ENCODE measurements at places on chromosomes 3 and 15.

DNA sequence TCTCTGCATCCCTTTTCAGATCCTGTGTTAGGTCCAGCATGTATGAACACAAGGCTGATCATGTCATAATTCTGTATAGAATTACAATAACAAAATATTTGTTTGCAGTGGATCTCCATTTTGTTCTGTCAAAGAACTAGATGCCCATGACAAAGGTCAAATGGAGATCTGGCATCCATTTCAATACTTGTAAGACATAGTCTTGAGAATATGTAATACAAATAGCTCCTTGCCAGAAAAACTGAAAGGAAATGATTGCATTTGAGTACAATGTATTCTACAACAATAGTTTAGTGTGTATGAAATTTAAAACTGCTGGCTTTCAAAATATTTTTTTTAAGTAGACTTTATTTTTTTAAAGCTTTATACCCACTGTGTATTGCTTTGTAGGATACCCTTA, 101.1 kb downstream of the CMSS1 start:
- DNase-seq, result no peak

DNA sequence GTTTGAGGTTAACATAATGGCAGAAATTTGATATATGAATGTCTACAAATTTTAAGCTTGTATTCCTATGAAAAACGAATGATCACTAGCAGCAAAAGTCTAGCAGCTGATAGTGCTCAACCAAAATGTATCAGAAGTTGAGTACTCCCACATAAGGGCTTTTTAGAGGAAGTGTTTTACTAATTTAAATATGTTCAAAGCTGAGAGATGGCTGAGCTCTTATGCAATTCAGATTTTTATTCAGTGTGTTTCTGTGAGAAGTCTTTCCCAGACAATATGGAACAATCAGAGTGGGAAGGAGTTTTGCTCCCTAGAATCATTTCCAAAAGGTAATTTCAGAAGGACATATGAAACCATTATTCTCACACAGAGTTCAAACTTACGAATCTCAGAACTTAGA, 327.0 kb downstream of the ZPLD1 start:
- no peak for DNase-seq

DNA sequence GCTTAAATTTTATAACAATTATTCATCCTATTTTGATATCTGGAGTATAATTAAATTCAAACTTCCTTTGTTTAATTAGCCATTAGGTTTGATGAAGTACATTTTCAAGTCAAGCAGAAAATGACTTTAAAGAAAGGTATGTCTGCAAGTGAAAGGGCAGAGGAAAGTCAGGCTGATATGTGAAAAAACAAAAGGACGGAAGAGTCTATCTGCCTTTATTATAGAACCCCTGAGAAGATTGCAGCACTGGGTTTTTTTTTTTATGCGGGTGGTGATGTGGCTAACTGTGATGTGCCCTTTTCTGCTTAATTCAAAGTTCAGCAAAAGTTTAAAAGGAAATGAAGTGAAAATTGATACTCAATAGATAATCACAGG, 83.2 kb downstream of the COL8A1 start:
- DNase-seq, result no peak

GRCh38 chr3:102233881-102234280, 200.9 kb upstream of the ZPLD1 start:
- no peak for DNase-seq

- no peak for DNase-seq
These were observed 35.8 kb upstream of the CHST2 start for GRCh38 chr3:143083781-143084180.

DNA sequence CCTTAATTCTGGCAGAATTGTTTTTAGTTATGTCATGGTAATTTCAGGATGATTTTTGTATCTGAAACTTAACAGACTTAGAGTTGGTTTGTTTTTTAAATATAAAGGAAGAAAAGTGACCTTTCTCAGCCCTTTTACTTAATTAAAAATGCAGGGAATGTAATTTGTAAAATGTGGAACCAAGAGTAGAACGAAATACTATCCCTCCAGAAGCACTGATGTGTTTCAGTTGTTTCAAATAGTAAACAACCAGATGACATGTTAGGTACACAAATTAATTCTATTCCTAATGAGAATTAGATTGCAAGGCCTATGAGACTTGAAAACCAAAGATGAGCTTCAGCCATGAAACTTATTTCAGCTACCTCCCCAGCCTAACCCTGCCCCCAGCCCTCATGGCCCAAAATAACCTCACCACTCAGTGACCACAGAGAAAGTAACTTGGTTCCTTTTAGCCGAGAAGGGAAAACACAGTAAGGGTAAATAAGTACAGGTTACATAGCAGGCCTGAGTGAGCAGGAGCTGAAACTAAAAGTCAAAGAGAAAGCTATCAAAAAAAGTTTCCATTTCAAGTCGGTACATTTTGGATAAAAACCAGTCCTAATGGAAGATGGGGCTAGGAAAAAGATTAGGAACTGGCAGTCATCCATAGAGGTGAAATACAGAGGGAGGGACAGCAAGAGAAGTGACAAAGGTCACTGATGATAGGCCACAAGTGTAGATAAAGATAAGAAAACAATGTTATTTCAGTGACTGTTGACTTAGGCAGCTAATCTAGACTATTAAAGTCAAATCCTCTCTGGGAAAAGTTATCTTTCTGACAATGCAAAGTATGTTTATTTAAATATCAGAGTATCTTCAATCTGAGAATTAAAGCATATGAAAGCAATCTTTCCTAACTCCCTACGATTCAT, 23.2 kb downstream of the SENP8 start:
- no peak for DNase-seq

DNA sequence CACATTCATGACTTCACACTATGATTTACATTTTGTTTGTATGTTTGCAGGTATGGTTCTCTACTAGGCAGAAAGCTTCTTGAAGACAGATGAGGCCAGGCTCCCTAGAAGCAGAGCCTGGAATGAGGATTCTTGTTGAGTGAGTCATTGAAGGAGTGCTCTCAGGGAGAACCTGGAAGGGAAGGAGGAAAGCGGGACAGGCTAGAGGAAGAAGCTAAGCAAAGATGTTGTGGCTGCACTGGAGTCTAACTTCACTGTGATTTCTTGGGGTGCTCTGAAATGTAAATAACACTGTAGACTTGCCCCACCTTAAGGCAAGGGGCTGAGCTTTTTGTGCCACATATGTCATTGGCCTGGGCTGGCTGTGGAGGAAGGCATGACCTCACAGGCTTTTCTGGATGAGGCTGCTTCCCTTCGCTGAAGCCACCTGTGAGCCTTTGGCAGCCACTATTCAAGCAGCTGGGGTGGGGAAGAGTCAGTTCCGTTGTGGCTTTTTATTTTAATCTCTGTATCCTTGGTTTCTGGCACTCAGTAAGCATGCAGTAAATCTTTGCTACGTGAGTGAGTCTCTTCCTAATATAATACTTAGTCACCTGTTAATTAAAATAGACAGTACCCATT, 307.3 kb downstream of the SV2B start:
- no peak for DNase-seq

DNA sequence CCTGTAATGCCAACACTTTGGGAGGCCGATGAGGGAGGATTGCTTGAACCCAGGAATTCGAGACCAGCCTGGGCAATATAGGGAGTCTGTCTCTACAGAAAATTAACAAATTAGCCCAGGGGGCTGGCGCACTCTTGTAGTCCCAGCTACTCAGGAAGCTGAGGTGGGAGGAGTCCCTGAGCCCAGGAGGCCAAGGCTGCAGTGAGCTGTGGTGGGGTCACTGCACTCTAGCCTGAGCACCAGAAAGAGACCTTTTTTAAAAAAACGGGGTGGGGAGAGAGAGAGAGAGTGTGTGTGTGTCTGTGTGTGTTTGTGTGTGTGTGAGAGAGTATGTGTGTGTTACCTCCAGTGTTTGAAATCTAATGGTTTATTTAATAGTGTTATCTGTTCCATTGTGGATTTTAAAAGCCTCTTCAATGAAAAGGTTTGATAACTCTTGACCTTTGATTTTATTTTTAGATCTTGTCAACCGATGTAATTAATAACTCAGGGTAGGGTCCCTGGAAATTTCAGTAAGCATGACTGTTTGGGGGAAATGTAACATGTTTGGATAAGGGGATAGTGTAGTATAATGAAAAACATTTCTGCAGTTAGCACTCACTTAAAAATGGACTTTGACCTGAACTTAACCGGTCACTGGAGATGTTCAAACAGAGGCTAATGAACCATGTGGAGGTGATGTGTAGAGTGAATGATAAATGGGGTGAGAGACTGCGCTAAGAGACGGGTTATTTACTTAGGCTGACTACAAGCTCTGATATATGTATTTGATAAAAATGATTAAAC, 29.7 kb downstream of the LRCH3 start:
- no peak for DNase-seq

- no peak for DNase-seq
These were observed 34.7 kb upstream of the MRPS22 start for GRCh38 chr3:139309061-139309591.

DNA sequence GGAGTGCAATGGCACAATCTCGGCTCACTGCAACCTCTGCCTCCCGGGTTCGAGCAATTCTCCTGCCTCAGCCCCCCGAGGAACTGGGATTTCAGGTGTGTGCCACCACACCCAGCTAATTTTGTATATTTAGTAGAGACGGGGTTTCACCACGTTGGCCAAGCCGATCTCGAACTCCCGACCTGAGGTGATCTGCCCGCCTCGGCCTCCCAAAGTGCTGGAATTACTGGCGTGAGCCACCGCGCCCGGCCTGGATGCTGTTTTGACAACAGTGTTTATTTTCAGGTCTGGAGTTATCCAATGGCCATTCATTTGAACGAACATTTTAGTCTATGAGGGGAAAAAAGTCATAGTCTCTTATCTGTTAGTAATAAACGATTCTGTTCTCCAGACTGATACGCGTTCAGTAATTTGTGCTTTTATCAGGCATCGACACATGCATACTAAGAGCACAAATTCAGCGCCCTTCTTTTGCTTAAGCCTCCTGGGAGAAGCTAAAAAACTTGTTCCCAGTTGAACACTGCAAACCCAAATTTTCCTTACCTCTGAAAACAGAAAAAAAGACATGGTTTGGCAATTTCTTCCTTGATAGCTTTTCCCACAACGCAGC, 1.3 kb downstream of the B3GALNT1 start:
- DNase-seq, result no peak

- DNase-seq, result no peak
These were observed 8.1 kb downstream of the VGLL3 start for GRCh38 chr3:86982883-86983282.

- peak; percentile 63 for DNase-seq
These were observed 83.5 kb upstream of the PLCL2 start for GRCh38 chr3:16801223-16801622.

GRCh38 chr3:96012939-96013338, 801.5 kb upstream of the EPHA6 start:
- no peak for DNase-seq

- no peak for DNase-seq
These were observed 31.2 kb upstream of the SRGAP3 start for GRCh38 chr3:9280451-9281219.

DNA sequence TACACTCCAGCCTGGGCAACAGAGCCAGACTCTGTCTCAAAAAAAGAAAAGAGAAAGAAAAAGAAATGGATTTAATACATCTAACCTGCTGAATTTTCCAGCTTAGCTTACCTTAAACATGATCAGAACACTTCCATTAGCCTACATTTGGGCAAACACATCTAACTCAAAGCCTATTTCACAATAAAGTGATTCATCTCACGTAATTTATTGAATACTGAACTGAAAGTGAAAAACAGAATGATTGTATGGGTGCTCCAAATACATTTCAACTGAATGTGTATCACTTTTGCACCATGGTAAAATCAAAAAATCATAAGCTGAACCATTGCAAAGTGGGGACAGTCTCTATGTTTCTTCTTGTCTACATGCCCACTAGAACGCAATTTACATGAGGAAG, 9.0 kb downstream of the PIK3R4 start:
- DNase-seq, result no peak

DNA sequence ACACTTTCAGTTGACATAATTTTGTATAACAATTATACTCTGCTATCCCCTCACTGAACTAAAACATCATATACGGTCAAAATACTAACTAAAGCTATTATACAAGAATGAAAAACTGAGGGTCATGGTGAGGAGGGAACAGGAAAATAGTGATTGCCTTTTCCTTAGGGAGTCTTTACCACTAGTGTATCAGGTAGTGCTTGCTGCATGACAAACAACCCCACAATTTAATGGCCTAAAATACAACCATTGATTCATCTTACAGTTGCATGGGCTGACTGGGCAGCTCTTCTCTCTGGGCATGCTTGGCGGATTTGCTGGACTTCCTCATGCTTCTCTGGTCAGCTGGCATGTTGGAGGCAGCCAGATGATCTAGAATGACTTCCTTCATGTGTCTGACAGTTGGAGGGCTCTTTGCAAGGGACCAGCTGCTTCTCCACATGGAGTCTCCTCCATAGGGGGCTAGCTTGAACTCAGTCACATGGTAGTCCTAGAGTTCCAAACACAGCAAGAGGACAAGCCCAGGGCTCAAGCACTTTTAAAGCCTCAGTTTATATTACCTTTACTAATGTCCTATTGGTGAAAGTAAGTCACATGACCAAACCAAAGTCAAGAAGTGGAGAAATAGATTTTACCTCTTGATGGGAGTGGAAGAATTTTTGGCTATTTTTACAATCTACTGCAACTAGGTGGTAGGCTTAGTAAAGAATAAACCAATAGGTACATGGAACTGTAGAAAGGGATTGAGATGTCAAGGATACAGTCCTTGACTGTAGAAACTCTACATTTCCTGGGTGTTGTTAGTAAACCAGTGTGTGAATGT, 18.8 kb downstream of the THAP10 start:
- no peak for DNase-seq

- DNase-seq, result no peak
These were observed 132.5 kb upstream of the THBS1 start for GRCh38 chr15:39448409-39448808.

DNA sequence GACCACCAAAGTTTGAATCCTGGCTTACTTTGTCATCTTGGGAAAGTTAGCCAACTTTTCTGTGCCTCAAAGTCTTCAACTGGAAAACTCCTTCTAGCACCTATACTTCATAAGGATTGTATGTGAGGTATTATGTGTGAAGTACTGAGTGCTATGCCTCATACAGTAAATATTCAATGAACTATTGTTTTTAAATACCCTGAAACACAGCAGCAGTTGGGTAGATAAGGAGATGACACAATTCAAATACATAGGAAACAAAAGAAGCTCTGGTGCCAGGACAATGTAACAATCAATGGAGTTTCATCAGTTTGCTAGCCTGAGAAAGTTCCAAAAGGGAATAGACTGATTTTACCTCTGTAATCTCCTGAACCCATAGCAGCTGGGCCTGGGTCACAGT, 43.3 kb downstream of the TUBGCP4 start:
- DNase-seq, result no peak

- no peak for DNase-seq
These were observed 98.5 kb downstream of the MTHFS start for GRCh38 chr15:79798311-79798710.

DNA sequence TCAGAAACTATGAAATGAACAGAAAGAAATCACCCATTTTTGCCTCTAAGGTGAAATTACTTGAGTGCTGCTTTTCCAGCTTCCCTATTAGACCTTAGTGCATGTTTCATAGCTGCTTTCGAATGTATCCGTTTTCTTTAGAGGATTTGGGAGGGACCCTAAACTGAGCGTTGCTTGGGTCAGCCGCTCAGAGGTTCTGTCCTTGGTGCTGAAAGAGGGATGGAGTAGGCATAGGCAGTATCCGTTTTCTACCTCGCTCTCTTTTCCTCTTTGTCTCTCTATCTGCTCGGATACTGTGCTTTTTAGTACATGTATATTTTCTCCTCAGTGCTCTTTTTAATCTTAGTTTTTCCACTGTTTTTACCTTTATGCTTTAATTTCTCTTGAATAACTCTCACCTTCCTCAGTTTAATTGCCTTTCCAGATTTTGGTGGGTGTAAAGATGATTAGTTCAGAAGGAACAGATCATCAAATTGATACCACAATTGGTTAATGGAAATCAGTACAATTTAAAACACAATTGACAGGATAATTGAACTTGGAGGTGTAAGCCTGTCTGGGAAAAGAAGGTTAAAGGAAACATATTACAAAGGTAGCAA, at the start of gene DRD3:
TSS of gene DRD3 (minus strand) at position 283 of the 599 bp plus-strand sequence. CDS start 7,060 bp downstream, outside the sequence.
- no peak for DNase-seq

Data from DMS 273 treated with DMSO at 0.1 percent for 48 hours (cell line).